ENCODE measurements at places on chromosomes 1 and 21.

DNA sequence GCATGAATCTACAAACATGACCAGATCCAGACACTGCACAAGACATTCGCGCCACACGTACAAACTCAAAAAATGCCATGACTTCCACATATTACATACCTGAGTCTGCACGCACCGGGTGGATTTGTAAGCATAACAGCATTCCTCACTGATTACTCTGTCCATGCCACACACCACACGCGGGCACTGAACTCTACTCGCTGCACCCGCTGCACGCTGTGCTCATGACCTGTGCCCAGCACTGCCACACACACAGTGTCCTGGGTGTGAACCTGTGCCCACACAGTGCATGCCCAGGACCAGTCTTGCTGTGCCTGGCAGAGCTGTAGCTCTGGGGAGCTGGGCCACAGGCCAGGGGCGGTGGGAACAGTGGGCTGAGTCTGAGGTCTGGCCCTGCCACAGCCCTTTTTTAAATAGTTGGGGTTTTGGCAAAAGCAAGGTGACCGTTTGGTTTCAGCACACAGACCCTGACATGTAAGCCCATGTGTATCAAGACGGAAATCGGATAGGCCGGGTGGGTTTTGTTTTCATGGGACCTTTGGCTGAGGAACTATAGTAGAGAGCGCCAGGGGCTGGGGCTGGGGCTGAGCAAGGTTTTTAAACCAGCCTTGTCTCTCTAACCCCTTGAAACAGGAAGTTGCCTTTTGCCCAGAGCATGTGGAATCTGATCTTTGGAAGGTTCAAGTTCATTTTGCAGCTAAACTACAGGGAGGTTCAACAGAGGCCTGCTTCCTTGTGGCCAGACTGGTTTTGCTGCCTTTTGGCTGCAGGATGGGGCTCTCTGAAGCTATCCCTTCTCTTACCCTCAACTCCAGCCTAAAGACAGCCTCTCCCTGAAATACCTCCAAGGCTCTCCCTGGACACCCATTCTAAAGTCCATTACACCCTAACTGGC, 12.3 kb upstream of the GOLT1A start:
- no peak for DNase-seq

GRCh38 chr21:28136656-28137255, 855.9 kb downstream of the LTN1 start:
- DNase-seq: no peak

DNA sequence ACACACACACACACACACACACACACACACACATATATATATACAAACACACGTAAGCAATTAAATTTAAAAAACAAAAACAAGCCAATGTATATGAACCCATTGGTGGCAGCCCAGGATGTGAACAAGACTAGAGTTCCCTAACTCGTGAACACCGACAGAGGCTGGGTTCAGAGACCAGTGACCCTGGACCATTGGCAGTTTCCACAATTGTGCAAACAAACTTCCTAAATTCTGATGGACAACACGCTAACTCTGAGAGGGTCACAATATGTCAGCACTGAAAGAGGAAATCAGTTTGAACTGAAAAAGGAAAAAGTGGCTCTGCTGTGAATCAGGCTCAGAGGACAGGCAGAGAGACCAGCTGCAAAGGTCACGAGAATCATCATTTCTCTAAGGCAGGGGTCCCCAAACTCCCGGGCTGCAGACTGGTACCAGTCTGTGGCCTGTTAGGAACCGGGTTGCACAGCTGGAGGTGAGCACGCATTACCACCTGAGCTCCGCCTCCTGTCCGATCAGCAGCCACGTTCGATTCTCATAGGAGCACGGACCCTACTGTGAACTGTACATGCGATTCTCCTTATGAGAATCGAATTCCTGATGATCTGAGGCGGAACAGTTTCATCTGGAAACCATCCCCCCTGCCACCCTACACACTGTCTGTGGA, 50.5 kb upstream of the ERO1B start:
- no peak for DNase-seq

DNA sequence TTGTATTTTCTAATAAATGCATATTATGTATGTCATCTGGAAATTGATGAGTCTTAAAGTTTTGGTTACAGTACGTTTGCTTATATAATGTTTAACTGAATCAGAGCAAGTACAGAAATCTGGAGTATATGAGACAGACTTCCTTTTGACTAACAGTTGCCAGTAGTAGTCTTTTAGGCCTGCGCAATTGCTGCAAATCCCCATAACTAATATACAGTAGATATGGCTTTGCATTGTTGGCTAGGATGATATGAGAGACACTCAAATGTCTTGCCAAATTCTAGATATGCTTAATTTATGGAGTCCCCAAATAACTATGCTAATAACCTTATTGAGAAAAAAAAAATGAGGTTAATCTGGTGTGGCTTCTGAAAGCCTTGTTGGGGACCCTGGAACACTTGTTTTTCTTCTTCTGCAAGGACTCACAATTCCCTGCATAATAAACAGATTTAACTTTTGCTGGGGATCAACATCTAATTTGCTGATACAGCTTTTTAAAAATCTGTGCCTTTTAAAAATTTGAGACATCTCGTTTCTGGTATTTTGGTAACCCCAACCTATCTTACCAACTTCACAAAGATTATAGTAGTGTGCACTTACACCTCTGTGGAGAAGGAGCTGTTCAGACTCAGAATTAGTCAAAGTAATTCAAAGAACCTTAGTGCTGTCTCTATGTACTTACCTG, 22.9 kb downstream of the EXO1 start:
- DNase-seq: no peak

DNA sequence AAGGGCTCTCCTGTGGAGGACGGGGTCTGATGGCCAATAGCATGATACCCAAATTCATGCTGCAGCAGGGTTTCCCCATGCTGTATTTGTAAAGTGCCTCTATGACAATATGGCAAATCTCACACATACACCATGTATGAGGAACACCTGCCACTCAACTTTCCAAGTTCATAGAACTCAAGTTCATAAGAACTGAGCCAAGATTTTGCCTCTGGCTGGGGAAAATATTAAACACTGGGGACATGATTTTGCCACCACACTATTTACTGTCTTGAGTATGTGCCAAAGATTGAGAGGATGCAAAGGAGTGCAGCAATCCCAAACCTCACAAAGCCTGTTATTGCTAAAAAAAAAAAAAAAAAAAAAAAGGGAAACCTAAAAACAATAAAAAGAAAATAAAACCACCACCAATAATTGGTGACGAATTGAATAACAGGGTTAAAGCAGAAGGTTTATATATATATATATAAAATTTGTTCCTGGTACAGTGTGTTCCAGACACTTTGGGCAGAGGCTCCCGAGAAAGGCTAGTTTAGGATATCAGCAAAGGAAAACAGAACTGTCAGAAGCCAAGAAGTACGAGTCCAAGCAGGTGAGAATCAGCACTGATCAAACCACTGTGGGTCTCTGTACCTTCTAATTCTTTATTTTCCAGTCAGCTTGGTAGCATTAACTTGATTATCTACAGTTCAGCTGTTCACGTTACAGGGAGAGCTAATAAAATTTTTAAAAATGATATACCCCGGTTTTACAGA, 24.3 kb downstream of the ZBTB21 start:
- DNase-seq: no peak

DNA sequence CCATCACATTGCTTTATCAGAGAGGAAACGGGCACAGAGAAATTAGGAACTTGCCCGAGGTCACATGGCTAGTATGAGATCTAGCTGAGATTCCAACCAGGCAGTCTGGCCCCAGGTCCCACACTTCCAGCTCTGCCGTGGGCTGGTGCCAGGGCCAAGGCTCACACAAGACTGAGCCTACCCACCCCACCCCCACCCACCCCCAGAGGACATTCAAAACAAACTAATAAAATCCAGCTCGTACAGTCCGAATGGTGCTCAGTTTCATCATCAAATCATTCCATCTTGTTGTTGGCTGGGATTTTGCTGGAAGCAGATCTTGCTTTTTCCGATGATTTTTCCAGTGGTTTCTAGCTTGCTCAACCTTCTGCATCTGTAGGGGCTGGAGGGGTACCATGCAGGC, 27.9 kb downstream of the MATN1 start:
- DNase-seq: peak; percentile 29

DNA sequence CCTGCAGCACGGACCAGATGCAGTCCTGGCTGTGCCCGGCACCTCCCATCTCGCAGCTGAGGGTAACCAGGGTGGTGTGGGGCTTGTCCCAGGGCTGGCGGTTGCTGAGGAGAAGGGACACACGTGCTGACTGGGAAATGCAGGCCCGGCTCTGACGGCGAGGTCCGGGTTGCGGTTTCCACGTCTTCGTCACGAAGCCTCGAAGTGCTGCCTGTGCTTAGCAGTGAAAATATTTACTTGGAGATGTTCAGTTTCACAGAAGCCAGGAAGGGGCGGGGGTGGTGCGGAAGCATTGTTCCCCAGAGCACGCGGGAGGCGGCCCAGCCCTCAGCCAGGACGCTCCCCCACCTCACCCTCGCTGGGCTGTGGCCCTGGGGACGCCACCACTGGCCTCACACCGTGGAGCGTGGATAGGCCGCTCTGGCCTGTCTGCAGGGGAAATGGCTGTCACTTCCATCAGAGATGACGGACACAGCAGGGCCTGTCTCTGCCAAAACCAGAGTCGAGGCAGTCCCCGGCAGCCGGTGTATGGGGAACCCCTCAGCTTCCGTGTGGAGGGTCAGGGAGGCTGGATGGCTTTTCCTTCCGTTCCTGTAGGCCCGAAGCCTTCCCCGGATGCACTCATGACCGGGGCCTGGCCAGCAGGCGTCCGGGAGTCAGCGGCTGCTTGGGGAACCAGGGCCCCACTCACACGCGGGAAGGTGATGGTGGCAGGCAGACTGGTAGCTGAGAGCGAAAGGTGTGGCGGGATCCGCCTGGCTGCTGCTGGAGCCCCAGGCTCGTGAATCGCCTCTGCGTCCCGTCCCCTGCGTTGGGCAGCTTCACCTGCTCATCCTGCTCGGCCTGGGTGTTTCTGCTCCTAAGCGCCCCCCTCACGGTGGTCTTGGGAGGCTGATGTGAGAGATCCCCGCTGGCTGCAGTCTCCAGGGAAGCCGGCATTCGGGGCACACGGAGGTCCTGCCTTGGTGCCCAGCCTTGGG, 14.7 kb upstream of the POFUT2 start:
- DNase-seq: no peak

- no peak for DNase-seq
Observed at GRCh38 chr21:42570362-42570761, 56.7 kb downstream of the SLC37A1 start.

- peak; percentile 52 for DNase-seq
Observed at GRCh38 chr1:52707927-52708655, 9.9 kb upstream of the COA7 start.

DNA sequence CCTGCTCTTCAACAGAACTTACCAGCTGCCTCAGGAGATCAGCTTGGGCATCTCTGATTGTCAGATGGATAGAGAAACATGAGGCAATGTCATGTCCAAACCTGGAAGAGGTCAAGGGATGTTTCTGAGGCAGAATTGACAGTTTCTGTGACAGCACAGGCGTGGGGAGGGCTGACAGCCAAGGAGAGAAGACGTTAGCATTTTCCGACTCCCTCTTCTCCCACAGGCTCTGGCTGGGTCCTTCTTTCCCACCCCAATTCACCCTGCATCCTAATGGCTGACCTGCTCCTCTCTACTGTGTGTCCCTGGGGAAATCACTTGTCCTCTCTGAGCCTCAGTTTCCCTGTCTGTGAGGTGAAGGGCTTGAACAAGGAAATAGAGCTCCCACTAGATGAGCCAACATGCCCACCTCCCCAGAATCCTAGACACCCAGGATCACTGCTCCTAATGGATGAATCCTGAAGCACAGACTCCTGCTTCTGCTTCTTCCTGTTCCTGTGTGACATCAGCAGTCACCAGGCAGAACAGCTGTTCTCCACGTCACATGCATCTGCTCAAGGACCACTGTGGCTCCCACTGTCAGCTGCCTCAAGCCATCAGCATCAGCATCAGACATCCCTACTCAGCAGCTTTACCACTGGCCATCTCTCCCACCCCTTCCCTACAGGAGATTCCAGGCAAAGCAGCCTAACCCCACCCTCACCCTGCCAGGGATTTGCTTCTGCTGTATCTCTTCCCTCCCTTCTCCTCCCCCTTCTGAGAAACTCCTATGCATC, 408.0 kb downstream of the MATN1 start:
- DNase-seq: peak; percentile 3

GRCh38 chr1:224539971-224540370, 76.1 kb upstream of the CNIH3 start:
- no peak for DNase-seq

DNA sequence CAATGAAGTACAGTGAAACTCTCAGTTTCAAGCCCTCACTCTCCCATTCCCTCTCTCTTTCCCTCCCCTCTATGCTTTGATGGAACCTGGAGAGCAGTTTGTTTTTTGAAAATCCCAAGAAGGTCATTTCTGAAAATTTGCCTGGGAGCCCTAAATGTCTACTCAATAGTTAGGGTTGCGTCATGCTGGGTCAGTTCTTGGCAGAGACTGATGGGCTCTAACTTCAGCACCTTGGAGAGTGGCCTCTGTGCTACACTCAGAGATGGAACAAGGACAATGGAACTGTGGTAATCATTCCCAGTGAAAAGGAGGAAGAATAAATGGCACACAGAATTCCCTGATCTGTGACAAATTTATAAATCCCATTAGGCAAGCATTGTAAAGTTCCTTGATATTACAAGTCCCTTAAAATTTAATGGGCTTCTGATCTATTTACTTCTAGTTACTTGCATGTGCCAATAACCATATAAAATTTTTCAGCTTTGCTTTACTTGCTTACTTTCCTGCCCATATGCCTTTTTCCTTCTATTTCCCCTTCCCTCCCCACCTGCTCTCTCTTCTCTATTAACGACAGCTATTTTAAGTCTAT, 182.9 kb upstream of the KCND3 start:
- peak; percentile 61 for DNase-seq

GRCh38 chr1:6580119-6580592, 362 bp downstream of the ZBTB48 start:
- DNase-seq: peak; percentile 45

DNA sequence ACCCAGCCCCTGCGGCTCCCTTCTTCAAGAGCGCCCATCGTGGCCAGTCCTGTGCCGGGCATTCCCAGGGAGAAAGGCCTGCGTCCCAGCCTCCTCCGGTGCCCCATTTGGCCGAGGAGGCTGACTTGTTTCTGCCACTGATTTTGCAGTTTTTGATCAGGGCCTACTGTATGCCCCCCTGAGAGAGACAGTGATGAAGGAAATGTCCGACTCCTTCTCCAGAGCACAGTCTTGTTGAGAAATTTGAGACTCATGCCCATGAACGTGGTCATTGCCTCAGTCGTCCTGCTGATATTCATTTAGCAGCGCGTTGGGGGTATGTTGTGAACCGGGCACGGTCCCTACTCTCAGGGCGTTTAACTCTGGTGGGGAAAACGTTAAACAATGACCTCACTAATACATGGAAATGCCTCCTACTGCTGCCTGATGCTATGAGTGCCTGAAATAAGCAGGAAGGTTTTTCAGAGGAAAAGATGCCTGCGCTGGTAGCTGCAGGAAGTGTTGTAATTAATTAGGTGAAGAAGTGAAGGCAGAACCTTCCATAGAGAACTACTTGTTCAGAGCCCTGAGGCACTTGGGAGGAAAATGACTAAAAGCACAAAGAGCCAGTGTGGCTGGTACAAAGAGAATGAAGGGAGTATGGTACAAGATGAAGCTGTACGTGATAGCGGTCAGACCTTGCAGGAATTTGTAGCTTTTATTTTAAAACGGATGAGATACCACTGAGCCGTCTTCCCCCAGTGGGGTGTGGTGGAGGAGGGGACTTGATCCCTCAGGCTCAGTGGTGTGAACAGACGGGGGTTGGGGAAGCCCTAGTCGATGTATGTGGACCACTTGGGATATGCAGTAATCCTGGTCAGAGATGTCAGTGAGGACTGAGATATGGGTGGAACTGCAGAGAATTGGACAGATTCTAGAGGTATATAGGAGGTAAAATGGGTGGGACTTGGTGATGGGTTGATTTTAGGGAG, 730 bp downstream of the ZCCHC17 start:
- peak; percentile 65 for DNase-seq

All from adipocyte (in vitro differentiated cells).